ENCODE measurements at places on chromosomes 7 and 10.

GRCh38 chr7:27603813-27604212 lies 58.9 kb downstream of the HIBADH start:
- no peak for DNase-seq

DNA sequence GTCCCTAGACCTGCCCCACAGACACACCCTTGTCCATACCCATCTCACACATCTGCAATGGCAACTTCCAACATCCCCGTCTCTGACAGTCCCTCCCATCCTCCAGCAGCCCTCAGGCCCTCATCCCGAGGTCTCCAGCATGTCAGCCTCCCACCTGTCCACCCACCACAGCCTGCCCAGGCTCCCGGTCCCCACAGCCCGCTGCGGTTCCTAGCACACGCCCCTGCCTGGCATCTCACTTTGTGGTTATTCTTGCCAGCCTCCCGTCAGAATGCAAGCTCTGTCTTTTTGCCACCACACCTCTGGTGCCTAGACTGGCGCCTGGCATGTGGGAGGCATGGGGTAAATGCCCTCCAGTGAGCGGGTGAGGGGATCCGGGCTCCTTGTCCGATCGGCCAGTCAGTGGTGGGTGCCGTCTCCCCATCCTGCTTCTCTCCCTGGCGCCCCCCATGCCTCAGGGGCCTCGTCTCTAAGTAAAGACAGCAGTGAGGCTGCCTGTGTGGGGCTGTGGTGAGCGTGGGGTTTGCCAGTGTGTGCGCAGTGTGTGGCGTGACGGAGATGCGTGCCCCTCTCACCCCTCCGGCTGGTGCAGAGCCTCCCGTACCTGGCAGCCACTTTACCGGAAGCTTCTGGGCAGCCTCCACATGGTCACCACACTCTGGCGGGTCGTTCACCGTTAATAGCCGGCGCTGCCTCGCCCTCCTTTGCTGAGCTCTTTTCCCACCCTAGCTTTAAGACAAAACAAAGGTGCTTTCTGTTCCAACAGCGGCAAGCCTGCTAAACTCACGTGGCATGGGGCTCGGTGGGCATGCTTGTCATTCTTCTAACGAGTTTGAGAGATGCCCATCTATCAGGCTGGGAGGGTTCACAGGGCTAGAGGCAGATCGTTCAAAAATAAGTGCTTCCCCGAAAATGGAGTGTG lies 28.5 kb upstream of the TTYH3 start:
- no peak for DNase-seq

DNA sequence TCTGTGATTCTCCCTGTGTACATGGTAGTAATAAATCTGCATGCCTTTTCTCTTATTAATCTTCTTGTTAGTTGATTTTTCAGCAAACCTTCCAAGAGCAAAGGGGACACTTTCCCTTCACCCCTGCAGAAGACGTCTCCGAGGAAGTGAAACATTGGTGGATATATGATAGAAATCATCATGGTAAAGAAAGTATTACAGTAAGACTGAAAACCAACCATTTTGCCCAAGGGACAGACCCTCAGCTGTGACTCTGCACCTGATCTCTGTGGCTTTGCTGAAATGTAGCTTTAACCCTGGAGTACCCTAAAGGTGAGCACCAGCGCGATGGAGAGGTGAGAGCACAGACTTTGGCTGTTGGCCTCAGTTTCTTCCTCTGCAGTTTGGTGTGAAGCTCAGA lies 32.8 kb upstream of the MYO3A start:
- DNase-seq, result no peak

- no peak for DNase-seq
Measured at GRCh38 chr10:77240041-77240652, 397.5 kb downstream of the KCNMA1 start.

DNA sequence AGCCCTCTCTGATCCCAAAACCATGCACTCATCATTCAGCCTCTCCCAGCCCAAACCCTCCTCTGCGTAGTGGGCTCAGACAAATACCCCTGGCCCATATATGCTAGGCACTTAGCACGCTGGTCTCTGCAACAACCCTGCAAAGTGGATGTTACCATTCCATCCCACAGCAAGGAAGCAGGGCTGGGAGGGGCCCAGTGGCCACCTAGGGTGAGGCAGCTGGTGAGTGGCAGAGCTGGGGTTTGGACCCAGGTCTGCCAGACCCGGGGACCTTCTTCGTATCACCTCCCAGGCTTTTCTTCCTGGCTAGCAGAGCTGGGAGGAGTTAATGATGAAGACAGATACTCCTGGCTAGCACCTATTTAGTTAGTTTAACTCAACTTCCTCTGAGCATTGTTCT lies 33.1 kb upstream of the SLC29A3 start:
- DNase-seq, result no peak

DNA sequence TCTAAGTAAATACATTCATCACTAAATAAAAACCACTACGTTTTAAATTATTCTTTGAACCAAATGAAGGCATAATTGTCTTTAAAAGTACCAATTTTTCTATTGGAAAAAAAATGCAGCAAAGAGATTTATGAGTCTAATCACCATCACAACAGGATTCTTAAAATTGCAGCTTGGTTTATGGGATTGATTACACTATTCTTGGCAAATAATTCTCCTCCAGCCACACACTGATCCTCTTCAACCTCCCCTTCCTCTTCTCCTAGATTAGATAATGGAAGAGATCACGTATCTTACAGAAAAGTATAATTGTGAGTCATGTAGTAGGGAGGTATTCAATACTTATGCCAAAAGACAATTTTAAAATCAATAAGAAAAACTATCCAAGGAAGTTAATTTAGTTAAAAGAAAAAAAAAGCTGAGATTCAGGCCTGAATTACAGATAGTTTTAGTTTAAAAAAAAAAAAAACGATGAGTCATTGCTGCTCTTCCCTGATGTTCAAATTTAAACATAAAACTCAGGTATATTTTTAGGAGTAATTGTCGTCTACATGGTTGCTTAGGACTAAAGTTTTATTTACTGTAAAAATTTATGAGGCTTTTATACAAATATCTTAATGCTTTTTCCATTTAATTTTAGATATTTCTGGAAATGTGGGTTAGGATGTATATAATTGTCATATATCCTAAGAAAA lies 133.7 kb upstream of the CDK1 start:
- no peak for DNase-seq

DNA sequence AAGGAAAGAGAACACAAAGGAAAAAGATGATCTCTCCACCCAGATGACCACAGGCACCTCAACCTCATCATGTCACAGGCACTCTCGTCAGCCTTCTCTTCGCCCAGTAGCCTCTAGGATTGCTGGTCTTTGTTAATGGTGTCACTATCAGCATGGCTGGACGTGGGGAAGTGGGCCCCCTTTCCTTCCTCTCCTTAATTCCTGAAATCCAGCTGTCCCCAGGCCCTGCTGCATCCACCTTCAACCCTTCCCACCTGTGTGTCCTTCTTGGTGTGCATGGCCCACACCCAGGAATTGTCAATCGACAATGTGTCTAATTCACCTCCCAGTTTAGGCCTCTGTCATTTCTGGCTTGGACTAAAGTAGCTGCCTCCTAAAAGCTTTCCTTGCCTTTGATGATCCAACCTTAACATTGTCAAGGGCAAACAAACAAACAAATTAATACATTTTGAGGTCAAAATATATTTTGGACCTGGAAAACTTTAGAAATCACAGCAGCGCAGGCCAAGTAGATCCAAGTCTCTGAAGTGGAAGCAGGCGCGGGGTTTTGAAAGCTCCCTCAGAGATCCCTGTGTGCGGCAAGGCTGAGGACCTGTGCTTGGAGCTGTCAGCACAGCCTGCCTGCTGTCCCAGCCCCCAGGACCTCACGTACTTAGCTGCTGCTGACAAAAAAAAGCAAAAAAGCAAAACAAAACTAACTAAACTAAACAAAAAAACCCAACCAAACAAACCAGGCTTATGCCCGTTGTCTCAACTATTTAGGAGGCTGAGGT lies 193.3 kb upstream of the LYZL2 start:
- DNase-seq, result no peak

- no peak for DNase-seq
Measured at GRCh38 chr10:62130948-62131347, 137.7 kb downstream of the RTKN2 start.

DNA sequence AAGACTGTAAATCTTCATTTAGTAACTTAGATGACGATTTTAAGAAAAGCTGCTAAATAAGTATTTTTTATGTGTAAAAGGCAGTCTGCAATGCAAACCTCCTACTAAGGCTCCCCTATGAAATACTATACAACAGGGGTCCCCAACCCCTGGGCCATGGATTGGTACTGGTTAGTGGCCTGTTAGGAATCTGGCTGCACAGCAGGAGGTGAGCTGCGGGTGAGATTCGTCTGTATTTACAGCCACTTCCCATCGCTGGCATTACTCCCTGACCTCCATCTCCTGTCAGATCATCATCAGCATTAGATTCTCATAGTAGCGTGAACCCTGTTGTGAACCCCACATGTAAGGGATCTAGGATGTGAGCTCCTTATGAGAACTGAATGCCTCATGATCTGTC lies 580.4 kb downstream of the MAGI2 start:
- DNase-seq, result no peak

DNA sequence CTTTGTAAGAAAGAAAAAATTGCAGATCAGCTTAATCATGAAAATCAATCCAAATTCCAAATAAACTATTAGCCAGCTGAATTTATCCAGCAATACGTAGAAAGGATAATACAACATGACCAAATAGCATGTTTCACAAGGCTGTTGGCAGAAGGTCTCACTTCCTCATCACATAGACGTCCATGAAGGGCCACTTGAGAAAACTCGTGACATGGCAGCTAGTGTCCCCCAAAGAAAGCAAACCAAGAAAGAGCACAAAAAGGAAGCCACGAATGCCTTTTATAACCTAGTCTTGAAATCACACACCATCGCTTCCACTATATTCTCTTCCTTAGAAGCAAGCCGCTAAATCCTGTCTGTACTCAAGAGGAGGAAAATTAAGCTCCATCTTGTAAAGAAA lies 105.6 kb upstream of the NRBF2 start:
- DNase-seq, result no peak

All from activated CD8-positive, alpha-beta memory T cell treated with anti-CD3 and anti-CD28 coated beads for 48 hours (primary cell).